Left renal cortex interstitium (tissue), 4 donors: ENCODE measurements at places on chromosomes 4 and X. TPM values are rescaled to one million over a fixed set of nuclear protein-coding genes. Genes with fewer than 3 reads are reported as not detected.

GRCh38 chr4:107265859-107266258, 229.7 kb upstream of the DKK2 start:
- DNase-seq = no peak

DNA sequence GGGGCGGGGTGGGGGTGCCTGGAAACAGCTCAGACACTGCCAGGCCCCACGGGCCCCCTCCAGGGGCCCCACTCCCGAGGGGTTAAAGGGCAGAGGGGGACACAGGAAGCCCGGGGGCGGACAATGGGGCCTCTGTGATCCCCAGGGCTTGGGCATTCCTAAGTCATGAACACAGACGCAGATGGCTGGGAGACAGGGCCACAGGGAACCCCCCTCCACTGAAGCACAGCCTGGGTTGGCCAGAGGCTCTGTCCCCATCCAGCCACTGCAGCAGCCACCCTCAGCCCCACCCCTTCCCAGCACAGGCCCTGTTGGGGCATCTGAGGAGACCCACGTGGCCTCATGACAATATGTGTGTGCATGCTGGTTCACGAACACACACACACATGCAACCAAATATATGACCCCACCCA, 3.9 kb downstream of the L1CAM start:
- DNase-seq = no peak

GRCh38 chr4:109816894-109817293, 1.3 kb downstream of the GAR1 start:
- DNase-seq = no peak

DNA sequence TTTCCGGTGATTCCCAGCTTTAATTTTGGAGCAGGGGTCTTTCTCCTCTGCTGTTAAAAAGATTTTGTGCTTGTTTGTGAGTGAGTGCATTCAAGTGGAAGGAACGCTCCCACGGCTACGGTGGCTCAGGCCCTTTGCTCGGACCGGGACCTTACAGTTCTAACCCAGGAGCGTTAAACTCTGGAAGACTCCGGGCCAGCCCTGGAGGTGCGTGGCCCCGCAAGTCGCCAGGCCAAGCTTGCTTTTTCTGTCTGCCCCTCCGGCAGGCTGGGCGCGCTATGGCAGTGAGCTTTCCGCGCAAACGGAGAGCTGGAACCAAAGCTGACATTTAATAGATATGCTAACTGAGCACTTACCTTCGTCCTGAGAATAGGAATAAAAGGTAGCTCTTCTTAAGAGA, 18.3 kb upstream of the PITX2 start:
- no peak for DNase-seq

Gene EGF
- 6.4 TPM for polyA plus RNA-seq

- DNase-seq = no peak
These were observed 337.5 kb upstream of the TENM3 start for GRCh38 chr4:181905708-181906107.

- no peak for DNase-seq
These were observed 43.2 kb upstream of the SLC10A4 start for GRCh38 chr4:48439988-48440387.

DNA sequence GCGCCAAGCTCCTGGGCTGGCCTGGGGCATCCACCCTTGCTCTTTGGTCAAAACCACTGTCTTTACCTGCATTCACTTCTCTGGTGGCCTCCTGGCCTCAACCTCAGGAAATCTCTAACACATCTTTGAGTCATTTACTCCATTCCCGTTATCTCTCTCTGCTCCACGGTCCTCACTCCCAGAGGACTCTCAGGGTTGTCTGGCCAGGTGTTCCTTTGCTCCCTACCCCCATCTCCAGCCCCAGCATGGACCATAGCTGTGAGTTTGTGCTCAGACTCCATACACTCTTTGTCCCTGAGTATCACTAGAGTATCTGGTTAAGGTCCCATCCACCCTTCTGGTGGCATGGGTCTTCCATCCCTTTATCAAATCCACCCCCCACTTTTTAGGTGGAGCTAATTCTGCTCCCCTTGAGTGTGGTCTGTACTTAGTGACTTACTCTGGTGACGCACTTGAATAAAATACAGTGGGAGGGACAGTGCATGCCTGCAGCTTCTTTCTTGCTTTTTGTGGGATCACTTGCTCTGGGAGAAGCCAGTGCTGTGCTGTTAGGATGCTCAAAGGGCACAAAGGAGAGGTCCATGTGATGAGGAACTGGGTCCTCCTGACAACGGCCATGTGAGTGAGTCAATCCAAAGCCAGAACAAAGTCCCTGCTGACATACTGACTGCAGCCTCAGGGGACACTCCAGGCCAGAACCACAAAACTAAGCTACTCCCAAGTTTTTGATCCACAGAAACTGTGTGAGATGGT, 44.3 kb downstream of the IGFBP7 start:
- no peak for DNase-seq
